ENCODE measurements at places on chromosomes 7 and 10. TPM values are rescaled to one million over a fixed set of nuclear protein-coding genes. Genes with fewer than 3 reads are reported as not detected.

GRCh38 chr7:28787106-28787505 is 171.0 kb downstream of the TRIL start:
- DNase-seq: no peak

The NYAP1 gene
- total RNA-seq: 0.38 TPM

The SUN3 gene
- total RNA-seq: 1.1 TPM

- no peak for DNase-seq
Measured at GRCh38 chr7:585229-585711, 65.6 kb upstream of the PDGFA start.

DNA sequence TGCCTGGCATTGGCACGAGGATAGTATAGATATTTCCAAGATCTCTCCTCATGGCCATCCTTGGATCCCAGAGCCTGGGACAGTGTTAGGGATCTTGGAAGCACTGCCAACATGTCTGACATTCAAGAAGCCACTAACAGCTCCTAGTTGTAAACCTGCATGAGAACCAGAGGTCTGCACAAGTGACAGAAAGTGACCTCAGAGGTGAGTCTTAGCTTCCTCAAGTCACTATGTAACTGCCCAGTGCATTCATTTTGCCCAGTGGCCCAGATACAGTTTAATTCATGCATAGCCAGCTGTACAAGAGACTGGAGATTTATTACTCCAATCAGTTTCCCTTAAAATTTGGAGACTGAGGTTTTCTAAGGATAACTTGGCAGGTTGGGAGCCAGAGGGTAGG is 16.7 kb downstream of the SUGCT start:
- no peak for DNase-seq

GRCh38 chr10:51422311-51423120 is 276.9 kb downstream of the CSTF2T start:
- peak; percentile 64 for DNase-seq

DNA sequence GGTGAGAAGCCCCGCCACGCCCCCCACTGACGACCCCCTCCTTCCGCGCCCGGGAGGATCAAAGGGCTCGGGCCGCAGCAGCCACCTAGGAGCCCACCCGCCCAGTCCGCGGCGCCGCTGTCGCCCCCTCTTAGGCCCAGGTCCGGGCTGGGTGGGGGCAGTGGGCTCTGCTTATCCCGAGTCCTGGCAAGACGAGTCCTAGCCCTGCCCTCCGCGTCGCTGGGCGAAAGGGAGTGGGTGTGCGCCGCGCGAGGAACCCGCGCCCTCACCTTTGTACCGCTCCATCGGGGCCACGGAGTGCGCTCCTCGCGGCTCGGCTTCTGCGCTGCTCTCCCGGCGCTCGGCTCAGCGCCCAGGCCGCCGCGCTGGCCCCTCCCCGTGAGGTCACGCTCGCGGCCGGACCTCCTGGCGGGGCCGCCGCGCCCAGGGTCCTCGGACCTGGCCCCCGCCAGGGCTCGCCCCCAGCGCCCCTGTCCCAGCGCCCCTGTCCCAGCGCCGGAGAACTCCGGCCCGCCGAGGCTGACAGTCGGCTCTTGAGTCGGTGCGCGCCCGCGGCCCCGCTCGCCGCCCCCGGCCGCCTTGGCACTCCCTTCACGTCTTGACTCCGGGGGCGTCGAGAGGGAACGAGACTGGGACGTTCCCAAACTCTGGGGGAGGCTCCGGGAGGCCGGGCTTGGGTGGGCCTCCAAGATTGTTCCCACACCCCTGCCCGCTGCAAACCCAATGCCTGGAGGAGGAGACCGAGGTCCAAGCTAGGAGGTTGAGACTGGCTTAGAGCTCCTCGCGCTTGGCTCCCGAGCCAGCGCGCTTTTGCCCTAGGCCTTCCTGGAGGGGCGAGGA is at the start of gene AFAP1L2:
TSS of gene AFAP1L2 (minus strand) at position 332 of the 840 bp plus-strand sequence. CDS start at position 285, 47 bp downstream.
- DNase-seq: no peak

The TMEM176B gene
- total RNA-seq: 7.3 TPM

- no peak for DNase-seq
Measured at GRCh38 chr10:103818765-103819374, 36.5 kb downstream of the SH3PXD2A start.

The ENKUR gene
- total RNA-seq: 0.37 TPM

The TSPAN33 gene
- total RNA-seq: 12.4 TPM

DNA sequence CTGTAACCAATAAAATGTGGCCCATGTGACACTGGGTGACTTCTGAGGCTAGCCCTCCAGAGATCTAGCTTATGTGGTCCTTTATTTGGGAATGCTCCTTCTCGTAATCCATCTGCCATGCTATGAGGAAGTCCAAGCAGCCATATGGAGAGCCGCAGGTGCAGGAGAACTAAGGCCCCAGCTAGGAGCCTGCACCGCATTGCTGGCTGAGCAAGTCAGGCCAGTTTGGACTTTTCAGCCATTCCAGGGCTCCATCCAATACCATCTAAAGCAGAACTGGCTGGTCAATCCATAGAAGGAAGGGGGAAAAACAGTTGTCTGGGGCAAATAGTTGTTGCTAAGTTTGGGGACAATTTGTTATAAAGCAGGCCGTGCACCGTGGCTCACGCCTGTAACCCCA is 32.6 kb downstream of the KLRG2 start:
- no peak for DNase-seq

- DNase-seq: no peak
Measured at GRCh38 chr10:61173450-61173849, 229.5 kb upstream of the RHOBTB1 start.

The HOXA7 gene
- not detected for total RNA-seq

DNA sequence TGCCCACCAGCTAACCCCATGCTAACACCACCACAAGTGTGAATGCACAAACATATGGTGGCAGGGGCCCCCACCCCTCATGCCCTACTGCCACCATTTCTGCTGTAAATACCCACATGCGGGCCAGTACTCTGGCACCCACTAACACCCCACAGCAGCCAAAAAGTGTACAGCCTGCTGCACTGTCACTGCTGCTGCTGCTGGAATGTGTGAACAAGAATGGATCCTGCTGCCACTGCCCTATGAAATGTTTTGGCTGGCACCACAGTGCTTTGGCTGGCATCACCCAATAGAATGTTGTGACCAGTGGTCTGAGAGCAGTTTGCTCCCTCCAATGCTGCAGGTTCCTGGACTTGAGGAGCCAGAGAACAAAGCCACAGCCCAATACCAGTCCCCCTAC is 606.6 kb upstream of the SORCS1 start:
- DNase-seq: no peak

The GRB10 gene
- 86.2 TPM for total RNA-seq

- no peak for DNase-seq
Measured at GRCh38 chr10:88508796-88509195, 74.3 kb downstream of the RNLS start.

The GAD2 gene
- total RNA-seq: not detected

GRCh38 chr10:55091691-55092328 is 290.8 kb upstream of the PCDH15 start:
- DNase-seq: peak; percentile 11

The DMBT1 gene
- total RNA-seq: 10.0 TPM

The EGR2 gene
- 0.68 TPM for total RNA-seq

The PRF1 gene
- total RNA-seq: not detected

The EN2 gene
- 3.2 TPM for total RNA-seq

The POU6F2 gene
- total RNA-seq: 0.64 TPM

DNA sequence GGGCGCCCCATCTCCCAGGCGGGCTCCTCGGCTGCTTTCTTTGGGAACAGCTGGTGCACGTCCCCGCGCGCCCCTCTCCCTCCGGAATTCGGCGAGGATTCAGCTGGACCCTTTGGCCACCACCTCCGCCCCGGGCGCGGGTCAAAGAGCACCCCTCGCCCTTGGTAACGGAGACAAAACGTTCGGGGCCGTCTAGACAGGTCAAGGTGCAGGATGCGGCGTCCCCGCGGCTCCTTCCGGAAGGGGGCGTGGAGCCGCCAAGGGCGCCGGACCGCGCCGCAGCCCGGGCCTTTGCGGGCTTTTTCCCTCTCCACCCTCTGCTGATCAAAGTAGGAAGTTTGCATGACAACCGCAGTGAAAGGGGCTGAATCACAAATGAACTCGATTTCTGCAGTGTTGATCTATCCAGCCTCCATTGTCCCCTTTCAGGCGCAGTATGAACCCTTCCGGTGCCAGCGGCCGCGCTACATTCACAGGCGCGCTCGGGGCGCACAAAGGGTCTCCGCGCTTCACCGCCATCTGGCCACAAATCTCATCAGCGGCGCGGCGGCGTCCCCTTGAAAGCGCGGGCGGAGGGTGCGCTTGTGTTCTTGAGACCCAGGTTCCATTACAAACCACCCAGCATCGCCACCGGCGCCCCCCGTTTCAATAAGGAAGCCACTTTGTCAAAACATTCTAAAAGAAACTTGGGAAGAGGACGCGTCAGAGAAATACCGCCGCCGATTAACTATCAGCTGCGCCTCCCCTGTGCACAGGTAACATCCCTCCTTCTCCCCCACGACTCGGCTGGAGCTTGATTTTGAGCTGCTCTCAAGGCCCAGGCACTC is 36.4 kb downstream of the CNPY1 start:
- no peak for DNase-seq

DNA sequence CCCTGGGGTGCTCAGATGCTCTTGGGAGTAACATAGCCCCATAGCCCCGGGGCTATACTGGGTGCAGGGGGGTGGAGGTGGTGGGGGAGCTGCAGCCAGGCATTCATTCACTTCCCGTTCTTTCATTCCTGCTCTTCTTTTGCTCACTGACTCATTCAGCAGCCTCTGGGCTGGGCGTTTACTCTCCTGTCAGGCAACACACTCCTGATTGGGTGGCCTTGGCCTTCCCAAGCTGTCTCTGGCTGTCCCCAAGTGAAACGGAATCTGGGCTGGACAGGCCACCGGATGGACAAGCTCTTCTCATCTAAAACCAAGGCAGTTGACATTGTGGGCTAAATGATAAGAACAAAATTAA is 34.6 kb downstream of the CHST3 start:
- peak; percentile 70 for DNase-seq

DNA sequence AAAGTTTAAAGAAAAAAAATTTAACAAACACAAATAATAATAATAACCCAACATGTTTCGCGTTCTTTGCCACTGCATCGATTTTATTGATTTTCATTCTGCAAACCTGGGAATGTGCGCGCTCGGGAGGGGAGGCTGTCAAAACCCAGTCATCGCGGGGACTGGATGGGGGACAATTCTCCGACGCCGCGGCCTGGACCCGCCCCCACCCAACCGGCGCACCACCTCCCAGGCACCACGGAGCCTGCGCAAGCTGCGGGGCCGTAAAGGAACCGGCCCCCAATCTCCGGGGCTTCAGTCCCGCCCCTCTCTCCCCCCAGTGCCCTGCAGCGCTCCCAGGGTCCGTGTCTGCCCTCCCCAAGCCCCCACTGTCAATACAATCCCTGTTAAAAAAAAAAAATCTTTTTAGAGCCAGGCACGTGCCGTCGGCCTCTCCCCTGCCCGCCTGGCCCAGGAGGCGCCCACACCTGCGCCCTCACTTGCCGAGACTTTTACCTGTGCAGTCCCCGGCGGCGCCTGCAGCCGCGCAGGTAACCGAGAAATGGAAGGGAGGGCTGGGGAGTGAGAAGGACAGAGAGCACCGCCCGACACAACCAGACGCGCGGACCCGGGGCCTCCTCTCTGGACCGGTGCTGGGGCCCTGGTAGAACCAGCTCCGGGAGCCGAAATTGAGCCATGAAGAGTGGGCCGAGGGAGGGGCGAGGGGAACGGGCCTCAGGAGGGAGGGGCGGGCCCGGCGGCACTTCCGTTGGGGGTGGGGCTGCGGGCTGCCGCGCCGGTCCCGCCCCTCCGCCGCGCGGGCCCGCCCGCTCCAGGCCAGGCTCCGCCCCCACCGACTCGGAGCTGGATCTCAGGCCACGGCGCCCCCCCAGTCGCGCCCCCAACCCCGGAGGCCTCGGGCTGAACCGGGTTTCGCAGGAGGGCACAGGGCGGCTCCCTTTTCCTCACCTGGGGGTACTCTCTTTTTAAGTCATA is 7.6 kb upstream of the ZNF503 start:
- peak; percentile 89 for DNase-seq

DNA sequence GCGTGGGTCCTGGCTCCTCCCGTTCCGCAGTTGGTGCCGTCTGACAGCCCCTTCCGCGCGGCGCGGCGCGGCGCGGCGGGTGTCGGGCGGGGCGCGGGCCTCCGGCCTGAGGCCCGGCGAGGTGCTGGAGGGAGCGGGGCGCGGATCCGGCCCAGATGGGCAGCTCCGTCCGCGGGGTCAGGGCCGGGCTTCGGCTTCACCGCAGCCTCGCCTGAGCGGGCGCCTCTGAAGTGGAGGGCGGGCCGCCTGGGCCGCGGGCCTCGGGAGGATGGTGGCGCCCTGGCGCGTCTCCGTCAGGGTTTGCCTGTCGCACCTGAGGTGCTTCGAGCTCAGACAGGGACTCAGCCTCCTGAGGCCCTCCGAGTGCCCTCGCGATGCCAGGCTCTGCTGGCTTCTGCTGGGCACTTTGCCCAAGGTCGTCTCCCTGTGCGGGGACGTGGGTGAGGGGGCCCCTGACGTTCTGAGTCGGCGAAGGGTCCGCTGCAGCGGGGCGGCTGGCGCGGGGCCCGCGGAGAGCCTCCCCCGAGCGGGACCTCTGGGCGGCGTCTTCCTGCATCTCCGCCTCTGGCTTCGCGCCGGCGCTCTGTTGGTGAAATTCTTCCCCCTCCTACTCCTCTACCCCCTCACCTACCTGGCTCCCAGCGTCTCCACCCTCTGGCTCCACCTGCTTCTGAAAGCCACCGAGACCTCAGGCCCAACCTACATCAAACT is 473 bp downstream of the ADCK2 start:
- peak; percentile 62 for DNase-seq

- DNase-seq: no peak
Measured at GRCh38 chr10:74518061-74518460, 308.3 kb upstream of the KAT6B start.

GRCh38 chr10:35251373-35252100 is 84.8 kb upstream of the CCNY start:
- no peak for DNase-seq

The CDK6 gene
- total RNA-seq: 87.9 TPM

The ACTL6B gene
- total RNA-seq: not detected

The TBX20 gene
- total RNA-seq: 3.4 TPM

- DNase-seq: no peak
Measured at GRCh38 chr7:73828107-73828803, 2.5 kb upstream of the CLDN4 start.

The GPAM gene
- 7.5 TPM for total RNA-seq

The CYP3A7 gene
- 0.86 TPM for total RNA-seq

GRCh38 chr10:43316988-43317387 is 50.1 kb upstream of the RASGEF1A start:
- no peak for DNase-seq

DNA sequence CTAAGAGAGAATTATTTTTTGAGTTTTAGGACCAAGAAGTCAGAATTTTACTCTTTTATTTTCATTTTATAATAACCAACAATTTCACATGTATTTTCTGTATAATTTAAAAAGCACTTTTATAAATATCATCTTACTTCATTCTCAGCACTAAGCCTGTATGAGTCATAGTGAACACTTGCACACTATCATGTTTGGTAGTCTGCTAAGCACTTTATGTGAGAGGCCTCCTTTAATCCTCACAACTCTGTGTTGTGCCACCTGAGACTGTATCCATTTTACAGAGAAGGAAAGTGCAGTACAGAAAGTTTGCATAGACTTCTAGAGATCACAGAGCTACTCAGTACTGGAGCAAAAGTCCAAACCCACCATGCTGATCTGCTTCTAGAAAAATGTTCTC is 939.6 kb downstream of the NRG3 start:
- DNase-seq: no peak
